ENCODE measurements at places on chromosomes 3 and 15.

DNA sequence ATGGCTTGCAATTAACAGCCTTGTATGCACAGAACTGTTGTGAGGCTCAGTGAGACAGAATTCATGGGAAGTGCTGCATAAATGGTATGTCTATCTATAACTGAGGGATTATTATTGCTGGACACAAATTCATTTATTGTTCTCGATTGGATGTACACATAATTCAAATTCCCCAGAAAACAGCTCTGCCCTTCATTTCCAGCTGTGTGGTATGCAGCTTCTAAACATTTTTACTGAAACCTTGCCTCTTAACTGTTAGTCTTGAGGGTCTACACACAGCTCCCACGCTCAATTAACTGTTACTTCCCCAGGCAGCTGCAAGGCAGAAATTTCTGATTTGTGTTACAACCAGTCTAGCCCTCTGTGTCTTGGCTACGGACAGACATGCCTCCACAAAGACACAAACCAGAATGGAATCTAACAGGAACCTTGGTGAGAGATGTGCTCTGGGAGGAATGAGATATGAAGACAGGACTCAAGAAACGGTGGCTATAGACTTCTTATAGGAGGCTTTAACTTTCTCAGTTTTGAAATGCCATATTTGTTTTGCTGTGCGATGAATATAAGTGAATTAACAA, 139.7 kb upstream of the TBL1XR1 start:
- no peak for DNase-seq

DNA sequence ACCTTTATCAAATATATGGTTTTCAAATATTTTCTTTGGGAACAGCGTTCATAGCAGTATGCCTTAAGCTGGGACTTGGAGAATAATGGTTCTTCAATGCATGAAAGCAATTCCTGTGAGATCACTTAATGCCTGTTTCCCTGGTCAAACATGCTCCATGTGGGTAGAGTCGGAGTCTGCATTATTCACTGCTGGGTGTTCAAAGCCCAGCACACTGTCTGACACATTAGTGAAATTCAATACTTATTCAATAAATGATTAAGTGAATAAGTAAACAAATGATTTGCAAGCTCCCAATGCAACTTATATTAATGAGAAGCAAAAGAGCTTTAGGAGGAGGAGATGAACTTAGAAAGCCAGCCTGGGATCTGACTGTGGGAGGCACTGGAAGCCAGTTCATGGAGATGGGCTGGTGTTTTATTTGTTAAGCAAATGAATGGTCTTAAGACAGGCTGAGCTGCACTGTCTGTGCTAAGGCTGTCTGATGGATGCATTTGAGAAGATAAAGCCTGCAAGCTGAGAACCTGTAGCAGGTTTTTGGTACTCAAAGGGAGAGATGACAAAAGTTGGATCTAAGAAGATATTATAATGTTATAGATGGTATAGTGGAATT, 490.8 kb downstream of the MCTP2 start:
- DNase-seq, result no peak

GRCh38 chr3:155188031-155188430, 105.5 kb downstream of the STRIT1 start:
- no peak for DNase-seq

DNA sequence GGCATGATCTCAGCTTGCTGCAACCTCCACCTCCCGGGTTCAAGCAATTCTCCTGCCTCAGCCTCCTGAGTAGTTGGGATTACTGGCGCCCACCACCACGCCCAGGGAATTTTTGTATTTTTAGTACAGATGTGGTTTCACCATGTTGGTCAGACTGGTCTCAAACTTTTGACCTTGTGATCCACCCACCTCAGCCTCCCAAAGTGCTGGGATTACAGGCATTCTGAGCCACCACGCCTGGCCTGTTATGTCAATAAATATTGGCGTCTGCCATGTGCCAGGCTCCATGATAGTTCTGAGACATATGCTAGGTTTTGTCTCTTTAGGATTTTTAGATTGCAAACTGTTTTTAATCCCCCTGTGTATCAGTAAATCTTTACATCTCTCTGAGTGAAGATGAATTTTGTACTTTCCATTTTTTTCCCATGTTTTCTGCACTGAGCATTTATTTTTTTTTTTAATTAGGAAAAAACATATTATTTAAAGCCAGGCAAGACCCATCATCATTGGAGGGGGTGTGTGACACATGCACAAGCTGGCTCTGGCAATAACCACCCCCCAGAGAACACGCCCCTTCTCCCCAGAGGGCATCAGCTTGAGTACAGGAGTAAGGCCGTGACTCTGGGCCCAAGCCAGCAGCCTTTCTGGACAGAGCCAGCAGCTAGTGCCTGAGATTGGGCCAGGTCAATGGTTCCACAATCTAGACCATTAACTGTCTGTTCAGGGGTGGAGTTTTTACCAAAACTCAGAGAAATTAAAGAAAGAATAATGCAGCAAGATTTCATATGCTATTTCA, 51.0 kb upstream of the ATP1B3 start:
- DNase-seq, result no peak

- DNase-seq, result no peak
These were observed 12.3 kb downstream of the CPNE9 start for GRCh38 chr3:9715764-9716437.

DNA sequence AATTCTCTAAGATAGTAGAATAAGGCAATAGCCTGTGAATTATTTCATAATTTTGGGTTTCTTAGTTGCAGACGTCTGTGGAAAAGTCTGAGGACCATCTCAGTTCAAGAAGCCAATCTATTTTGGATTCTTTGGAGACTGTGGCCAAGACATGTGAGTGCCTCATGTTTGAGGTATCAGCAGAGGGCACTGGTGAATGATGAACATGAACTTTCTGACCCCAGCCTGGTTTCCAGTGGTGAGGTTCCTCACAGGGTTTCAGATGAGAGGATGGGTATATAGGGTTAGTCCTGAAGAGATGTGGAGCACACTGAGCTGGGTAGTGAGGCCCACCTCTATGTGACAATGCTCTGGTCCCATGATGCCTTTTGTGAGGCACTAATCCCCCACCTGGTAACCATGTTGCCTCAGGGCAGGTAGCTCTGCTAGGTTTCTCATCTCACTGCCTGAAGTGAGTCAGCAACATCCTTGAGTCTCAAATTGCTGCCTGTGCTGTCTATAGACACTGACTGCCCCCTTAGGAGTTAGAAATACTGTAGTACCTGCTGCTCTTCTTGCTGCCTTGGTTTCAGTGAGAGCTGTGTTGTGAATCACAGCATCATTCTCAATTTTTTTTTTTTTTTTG, 32.3 kb downstream of the C3orf62 start:
- DNase-seq, result no peak

DNA sequence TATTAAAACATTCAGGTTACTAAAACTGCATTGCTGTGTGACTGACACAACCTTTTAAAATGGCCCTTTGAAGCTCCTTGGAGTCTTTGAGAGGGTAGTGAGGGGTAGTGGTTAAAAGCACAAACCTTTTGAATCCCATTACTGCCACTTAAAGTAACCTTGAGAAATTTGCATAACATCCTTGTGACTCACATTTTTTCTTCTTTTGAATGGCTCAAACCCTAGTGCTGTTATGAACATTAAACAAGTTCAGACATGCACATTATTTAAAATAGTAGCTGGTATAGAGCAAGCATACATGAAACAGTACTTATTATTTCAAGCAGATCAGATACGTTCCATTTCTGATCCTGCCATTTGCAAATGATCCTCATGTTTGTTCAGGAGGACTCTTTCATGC, 3.7 kb upstream of the CLDN1 start:
- no peak for DNase-seq

DNA sequence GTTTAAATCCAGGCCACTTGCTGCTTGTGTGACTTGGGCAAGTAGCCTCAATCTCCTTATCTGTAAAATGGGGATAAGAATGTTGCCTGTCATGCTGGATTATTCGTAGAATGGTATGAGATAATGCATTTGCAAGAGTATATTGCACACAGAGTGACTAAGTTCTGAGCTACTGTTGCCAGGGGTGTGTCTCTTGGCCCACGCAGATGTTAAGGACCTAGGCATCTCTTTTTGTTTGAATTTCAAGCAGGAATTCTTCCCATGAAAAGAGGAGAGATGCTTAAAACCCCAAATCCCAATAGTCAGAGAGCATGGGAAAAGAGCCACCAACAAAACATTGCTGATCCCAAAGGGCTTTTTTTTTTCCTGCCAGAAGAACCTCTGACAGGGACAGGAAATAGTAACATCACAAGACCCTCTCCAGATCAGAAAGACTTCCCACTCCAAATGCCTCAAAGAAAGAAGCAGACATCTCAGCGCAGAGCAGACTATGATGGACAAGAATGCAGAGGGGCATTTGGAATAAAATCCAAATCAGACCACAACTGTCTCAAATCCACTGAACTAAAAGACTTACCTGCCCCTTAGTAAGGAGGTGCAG, 90.5 kb downstream of the MRPL46 start:
- DNase-seq, result no peak

DNA sequence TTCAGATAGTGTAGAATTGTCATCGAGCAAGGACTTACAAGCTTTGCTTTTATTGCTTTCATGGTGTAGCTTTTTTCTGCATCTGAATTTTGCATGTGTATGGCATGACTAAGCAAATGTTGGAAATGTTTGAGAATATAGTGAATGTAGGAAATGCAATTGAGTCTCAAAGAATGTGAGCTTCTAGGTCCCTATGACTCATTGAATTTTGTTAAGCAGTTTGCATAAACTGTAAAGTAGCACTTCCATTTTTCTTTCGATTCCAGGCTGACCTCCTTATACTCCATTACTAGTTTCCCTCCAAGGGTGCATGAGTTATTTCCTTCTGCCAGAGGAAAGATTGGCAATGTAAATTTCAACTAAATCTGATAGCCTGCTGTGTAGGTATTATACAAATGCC, 619.2 kb downstream of the DIPK2A start:
- DNase-seq, result no peak

- peak; percentile 63 for DNase-seq
These were observed 194.6 kb upstream of the TPM1 start for GRCh38 chr15:62847900-62848489.

DNA sequence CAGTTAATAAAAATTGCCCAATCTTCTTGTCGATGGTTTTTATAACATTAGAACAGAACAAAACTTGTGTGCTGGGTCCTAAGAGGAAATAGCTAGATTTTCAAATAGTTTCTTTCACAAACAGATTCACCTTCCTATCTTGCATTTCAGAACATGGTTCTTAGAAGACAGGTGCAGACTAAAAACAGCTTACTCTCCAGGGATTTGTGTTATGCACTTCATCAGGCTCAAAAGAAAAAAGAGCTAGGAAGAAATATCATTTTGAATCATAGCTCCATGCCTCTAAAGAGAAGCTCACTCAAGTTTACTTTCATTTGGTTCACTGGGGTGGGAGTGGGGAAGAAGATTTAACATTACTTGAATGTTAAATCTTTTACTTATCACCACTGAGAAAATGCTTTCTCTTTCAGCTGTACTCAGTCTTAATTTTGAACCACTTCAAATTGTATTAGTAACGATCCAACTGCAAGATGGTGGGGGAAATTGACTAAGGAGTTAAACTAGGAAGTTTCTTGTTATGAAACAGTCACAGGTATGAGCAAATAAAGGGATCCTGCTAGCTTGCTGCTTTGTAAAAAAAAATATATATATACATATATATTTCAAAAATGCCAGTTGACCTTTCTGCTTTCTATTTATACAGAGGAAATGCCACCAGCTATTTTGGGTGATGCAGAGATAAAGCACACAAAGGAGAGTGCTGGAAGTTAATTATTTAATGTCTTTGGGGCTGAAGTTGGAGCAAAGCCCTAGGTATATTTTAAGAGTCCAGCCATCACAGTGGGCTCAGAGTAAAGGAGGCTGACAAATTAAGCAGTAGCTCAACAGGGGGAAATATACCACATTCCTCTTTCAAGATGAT, 28.3 kb upstream of the NUDT16 start:
- no peak for DNase-seq

- DNase-seq, result no peak
These were observed 104.7 kb downstream of the ZBTB20 start for GRCh38 chr3:115042351-115042750.

DNA sequence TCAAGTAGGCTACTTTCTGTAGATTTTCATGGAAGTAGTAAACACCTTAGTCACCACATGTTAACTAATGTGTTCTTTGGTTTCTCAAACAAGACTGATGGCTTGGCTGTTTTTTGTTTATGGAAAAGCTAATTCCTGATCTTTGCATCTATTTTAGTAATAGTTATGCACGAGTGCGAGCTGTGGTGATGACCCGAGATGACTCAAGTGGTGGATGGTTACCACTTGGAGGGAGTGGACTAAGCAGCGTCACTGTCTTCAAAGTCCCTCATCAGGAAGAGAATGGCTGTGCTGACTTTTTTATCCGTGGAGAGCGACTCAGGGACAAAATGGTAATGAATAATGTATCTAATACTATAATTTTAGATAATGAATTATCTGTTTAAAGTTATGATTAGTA, 46.6 kb downstream of the SPRED1 start:
- DNase-seq, result no peak

DNA sequence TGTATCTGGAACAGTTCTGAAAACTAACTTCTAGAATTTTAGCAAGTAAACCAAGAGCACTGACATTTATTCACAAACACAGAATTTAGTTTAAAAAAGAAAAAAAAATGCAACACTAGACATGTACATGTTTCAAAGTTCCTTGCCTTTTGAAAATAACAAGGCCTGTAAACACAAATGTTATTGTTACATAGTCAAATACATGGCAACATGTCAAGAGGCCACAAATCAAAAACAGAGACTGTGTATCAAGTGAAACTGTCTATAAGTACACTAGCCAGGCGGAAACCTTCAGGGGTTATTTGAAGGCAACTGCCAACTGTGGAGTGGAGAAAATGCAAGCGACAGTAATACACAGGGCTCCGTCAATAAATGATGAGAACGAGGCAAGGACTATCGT, 547.6 kb downstream of the FOXP1 start:
- DNase-seq, result no peak

DNA sequence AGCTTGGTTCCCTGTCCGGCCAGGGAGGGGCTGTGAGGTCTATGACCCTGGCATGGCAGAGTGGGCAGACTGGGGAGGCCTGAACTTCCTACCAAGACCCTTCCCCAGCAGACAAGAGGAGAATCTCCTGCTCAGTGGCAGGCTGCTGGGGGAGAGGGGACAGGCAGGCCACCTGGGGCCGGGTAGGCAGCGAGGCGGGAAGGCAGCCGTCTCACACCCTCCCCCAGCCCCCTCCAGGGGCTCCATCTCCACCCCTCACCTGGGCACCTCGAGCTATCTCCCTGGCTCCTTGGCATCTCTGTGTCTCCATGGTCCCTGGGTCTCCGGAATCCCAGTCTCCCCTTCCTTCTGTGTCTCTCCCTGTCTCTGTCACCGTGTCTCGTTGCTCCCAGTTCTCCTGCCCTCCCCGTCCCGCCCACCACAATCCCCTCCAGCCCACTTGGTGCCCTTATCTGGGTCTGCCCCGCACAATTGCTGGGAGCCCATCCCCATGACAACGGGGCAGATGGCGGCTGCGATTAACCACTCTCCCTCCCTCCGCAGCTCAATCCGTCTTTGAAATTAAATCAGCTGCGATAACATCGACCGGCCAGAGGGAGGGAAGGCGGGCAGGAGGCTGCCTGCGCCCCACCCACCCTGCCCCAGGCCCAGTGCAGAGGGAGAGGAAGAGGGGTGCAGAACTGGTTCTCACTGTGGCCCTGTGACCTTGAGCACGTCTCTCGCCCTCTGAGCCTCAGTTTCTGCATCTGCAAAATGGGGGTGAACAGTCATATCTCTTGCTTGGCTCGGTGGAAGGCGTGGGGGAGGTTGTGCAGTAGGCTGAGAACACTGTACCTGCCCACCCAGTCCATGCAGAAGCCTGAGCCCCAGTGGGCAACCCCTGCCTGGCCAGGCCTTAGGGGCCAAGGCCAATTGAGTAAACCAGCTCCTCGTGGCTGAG, 9.6 kb downstream of the DNAJB8 start:
- no peak for DNase-seq

- DNase-seq, result no peak
These were observed 21.0 kb downstream of the SLCO2A1 start for GRCh38 chr3:134008630-134009156.

Data from NAMALWA (cell line).